Mesendoderm (in vitro differentiated cells): ENCODE measurements at places on chromosomes 1 and 21.
A peak's percentile ranks its signal among the peaks of the same experiment; 100 is the strongest.

- no peak for DNase-seq
These were observed 33.8 kb upstream of the TSPAN2 start for GRCh38 chr1:115123116-115123515.

DNA sequence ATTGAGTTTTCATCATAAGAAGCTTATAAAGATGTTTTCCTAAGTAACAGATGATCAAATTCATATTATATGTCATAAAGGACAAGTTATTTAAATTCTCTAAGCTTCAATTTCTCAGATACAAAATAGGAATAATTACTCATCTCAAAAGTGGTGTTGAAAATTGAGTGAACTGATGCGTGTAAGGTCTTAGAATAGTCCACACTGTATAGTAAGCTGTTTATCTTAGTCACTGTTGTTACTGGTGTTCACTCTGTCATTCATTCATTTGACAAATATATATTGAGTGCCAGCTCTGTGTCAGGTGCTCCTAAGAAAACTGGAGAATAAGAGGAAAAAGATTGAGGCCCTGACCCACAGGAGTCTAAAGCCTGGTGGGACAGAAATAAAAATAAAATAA lies 186.3 kb upstream of the BRINP3 start:
- DNase-seq = no peak

DNA sequence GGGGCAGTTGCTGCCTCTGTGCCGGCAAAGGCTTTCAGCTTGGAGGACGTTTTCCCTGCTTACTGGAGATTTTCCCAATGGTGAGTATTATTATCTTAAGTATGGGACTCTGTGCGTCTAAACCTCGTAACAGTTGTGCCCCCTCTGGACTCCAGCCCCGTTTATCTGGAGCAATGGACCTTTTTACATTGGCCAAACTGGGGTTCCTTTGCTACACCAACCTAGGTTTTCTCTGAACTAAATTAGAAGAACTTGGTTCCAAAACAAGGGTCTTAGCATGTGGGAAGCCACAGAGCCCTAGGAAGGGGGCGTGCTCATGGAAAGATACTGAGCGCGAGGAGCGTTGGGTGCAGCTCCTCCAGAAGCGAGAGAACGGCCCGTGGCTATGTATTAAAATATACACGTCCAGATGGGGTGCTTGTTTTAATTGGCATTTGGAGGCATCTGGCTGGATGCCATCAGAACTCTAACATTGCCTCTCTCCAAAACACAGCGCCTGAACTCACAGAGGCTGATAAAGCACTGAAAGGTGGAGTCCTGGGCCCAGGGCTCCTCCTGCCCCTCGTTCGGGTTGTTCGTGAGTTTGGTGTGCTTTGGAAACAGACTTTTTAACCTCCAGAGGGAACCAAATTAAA lies 28.4 kb downstream of the POFUT2 start:
- DNase-seq = no peak

GRCh38 chr1:243507001-243507671 lies 251.3 kb downstream of the SDCCAG8 start:
- peak; percentile 48 for DNase-seq

GRCh38 chr21:46429754-46430681 lies 28.7 kb upstream of the DIP2A start:
- DNase-seq = no peak
